ENCODE measurements at places on chromosomes 4 and X.

DNA sequence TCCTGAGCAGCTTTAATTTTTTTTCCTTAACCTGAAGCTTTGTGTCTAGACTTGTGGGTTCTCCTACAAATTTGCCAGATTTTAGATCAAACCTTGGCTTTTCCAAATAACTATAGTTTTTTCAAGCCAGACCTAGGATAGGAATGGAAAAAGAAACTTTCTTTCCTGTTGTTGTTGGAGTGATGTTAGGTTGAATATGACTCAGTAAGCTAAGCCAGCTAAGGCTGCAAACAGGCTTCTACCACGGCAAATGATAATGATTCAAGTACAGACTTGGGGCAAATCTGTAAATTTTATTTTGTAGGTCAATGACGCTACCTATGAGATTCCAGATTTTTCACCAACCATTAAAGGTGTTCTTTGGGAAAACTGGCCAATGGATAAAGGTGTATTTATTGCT lies 45.6 kb downstream of the WDR19 start:
- no peak for DNase-seq

DNA sequence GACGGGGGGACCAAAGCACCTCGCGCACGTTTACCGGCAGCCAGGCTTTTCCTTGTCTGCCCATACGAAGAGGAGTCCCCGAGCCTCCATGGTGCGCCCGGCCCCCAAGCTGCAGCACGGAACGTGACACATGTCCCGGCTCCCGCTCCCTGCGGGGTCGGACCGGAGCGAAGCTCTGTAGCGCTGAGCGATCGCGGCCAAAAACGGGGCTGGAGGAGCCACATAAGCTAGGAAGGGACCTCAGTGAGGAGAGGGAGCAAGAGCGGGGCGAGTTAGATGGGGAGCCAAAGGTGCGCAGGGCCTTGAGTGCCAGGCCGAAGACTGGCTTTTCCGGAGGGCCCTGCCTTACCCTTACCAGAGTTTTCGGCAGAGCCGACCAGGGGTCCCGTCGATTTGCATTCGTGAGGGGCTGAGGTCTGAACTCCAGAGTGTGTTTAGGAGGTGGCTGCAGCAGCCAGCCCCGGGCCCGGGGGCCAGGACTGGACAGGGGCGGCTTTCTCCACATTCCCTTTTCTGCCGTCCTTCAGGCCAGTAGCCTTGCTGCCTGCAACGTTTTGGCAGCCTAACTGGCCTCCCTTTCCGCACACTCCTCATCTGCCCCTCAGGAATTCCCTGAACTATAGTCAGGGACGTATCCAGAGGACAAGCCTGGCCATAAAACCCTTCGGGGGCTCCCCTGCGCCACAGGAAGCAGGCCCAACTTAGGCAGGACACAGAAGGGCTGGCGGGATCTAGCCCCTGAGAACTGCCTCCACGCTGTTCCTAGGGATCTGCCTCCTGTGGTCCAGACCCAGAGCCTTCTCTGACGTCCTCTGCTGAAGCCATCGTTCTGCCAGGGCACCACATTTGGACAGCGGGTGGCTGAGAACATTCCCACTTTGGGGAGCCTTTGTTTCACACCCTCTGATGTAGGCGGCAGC lies 689 bp downstream of the SSR4 start:
- DNase-seq = no peak

GRCh38 chr4:53563824-53564223 lies 27.5 kb downstream of the LNX1 start:
- no peak for DNase-seq

- DNase-seq = no peak
These were observed 660.7 kb downstream of the SMARCA1 start for GRCh38 chrX:128862557-128862956.

DNA sequence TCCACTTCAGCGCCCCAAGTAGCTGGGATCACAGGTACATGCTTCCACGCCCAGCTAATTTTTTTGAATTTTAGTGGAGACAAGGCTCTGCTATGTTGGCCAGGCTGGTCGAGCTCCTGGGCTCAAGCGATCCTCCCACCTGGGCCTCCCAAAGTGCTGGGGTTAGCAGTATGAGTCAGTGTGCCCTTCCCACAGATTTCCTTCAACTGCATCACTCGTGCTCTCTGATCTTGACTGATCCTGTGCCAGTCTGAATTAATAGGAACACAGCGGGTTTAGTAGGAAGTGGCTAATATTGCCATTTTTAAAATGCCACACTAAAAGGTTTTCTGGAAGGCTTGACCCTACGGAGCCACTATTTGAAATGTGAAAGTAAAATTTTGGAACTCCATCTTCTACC lies 4.3 kb upstream of the SHROOM2 start:
- no peak for DNase-seq

DNA sequence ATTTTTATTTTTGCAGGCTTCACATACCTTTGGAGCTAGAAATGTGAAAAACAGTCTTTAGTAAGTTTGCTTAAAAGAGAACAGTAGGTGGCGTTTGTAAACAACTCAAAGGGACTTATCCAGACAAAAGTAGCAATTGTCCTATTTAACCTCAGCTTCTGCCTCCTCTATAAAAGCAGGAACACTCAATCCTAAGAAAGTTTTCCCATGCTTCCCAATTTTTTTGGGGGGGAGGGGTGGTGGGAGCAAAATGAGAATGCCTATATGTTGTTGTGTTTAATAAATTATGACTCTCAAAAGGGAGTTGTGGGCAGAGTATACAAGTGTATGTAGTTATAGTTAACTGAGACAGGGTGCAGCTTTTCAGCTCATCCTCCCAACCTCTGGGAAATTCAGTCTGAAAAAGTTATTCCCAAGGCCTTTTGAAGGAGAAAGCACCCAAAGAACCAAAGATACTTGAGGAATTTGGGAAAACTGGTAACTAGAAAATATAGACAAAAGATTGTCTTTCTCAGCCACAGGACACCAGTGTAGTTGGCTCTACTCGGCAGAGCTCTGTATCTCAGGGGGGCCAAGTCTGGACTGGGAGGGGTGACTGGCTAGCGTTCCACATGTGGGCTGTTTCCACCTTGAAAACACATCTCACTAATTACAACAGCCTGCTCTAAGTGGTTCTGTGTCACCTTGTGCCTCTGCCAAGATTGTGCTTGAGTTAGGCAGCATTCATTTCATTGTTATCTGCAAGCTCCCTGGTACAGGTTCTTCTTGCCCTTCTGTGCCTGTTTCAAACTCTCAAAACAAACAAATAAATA lies 2.8 kb downstream of the SFRP2 start:
- DNase-seq = peak; percentile 26

- DNase-seq = no peak
These were observed 1.7 kb downstream of the CTBP1 start for GRCh38 chr4:1246901-1247863.

GRCh38 chr4:173449380-173449717 lies 50.4 kb upstream of the SCRG1 start:
- DNase-seq = no peak

DNA sequence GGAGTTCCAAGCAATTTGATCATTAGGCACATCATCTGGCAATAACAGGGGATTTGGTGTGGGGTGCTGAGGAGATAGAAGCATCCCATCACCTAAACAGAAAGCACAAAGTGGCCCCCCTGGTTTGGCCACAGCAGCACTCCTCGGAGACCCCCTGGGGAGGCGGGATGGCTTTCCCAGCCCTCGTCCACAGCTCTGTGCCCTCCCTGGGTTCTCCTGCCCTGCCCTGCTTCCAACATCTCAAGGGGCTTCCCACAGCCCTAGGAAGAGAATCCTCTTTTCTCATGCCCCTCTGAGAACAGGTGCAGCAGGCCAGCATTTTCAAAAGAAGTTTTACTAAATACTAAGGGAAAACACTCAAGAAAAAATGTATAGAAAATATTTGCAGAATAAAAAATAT lies 12.8 kb downstream of the ATP5ME start:
- DNase-seq = no peak

GRCh38 chr4:7564242-7564641 lies 129.5 kb upstream of the PSAPL1 start:
- DNase-seq = no peak

DNA sequence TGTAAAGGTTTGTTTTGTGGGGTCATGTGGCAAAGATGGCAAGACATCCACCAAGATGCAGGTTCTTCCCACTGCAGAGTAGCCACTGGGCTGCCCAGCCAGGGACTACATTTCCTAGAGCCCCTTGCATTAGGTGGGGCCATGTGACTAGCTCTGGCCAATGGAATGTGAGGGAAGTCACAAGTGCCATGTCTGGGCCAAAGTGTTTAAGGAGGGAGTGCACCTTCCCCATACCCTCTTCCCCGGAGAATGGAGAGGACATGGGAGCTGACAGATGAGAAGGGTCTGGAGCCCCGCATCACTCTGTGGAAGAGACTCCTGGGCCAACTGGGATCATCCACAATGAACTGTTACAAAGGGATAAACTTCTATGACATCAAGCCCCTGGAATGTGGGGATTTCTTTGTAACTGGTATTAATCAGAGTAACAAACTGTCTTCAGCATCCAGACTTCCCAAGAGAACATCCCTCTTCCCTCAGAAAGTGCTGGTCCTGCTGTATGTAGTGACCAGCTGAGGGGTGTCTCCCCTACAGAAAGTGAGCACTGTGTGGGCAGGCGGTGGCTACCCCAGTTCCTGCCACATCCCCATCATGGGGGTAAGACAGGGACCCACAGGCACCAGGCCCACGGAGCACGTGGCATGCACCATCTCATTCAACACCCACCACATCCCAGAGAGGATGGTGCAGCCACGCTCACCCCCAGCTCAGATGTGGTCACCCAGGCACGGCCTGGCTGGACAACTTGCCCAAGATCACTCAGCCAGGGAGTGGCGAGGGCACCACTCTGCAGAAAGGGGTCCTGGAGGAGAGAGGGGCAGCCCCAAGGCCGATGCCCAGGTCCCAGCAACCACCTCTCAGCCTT lies 10.9 kb downstream of the PPP2R2C start:
- no peak for DNase-seq

DNA sequence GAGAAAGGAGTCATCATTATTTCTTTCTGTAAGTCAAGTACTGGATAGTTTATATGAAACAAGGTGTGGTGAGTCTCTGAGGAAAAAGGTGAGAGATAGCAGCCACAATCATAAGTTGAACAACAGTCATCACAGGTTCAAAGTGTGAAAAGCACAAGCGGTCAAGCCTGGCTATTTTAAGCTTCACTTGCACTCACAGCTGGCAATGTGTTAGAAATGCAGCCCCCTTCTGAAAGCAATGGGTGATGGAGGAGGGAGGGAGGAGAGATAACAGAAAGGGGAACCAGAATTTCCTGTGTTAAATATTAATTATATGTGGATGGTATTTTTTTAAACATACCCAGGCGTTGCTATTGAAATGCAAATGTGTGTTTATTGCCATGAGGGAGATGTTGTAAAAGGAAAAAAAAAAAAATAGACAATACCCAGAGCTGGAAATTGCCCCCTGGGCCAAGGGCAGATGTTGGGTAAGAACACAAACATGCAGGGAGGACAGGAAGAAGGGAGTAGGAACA lies 26.9 kb upstream of the BMP3 start:
- no peak for DNase-seq

- no peak for DNase-seq
These were observed 298.8 kb upstream of the TAPT1 start for GRCh38 chr4:16524911-16525554.

DNA sequence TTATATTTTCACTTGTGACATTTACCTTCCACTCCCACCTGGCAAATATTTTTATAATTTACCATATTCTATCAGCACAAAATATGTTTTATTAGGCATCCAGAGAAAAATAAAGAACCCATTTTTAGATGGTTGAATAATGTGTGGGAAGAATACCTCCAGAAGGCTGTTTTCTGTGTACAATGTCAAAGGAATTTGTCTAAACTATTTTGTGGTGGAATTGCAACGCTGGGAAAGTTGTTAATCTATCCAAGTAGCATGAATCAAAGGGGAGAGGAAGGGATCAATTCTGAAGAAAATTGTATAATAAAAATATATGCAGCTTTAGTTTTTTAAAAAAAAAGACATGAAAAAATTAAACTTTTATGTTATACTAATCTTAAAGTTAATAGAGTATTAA lies 706.5 kb downstream of the FSTL5 start:
- DNase-seq = no peak

GRCh38 chr4:19832411-19832810 lies 419.3 kb upstream of the SLIT2 start:
- DNase-seq = no peak

DNA sequence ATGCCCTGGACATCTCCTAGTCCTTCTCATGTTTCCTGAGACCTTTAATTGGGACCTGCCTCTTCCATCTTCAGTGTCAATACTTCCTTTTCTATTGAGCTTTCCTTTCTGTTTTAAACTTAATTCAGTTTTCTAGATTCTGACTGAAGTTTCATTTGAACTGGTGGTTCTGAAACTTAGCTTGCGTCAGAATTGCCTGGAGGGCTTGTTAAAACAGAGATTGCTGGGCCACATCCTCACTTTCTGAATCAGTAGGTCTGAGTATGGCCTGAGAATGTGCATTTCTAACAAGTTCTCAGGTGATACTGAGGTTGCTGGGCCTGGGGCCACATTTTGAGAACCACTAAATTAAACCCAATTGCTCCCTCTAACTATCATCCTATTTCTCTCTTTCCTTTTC lies 152.1 kb upstream of the DGKK start:
- DNase-seq = no peak

DNA sequence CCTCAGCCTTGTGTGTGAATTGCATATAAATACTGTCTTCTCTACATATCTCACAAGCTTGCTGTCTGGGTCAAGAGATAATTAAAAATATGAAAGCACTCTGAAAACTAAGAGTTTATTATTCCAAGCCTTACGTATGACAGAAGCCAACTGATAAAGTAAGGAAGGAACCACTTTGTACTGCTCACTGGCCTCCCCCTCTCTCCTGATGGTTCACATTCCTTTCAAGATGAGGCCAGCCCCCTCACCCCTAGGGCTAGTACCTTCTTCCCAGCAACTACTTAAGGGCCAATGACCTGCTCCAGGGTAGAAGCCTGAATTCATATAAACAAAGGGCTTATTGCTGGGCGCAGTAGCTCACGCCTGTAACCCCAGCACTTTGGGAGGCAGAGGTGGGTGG lies 5.4 kb upstream of the SOWAHD start:
- DNase-seq = no peak

GRCh38 chr4:104494185-104494584 lies 509 bp downstream of the CXXC4 start:
- no peak for DNase-seq

GRCh38 chrX:126550816-126551215 lies 1.8 kb downstream of the DCAF12L1 start:
- DNase-seq = no peak

GRCh38 chr4:47533689-47534347 lies 48.7 kb downstream of the ATP10D start:
- DNase-seq = no peak

GRCh38 chrX:23783589-23784469 lies 856 bp downstream of the SAT1 start:
- DNase-seq = no peak

Data from CD4-positive, alpha-beta T cell treated with Interleukin-4 for 1 hour (primary cell).